IMR-90 (cell line): ENCODE measurements at places on chromosomes 11 and 22.

DNA sequence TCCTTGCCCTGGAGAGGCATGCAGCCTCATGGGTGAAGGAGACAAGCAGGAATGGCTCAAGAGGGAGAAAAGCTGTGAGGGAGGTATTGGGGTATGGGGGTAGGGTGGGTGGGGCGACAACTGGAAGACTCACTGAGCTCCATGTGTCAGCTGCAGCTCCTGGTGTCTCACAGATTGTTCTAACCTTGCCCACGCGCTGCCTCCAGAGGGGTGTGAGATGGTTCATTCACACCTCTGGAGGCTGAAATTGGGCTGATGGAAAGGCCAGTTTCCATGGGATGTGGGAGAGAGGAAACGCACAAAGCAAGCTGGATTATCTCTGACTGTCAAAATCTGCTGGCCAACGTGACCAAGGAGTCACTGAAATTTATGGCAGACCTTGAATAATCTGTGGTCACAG lies 400.4 kb upstream of the NARS2 start:
- no peak for DNase-seq

- no peak for DNase-seq
These were observed 55.8 kb downstream of the CABIN1 start for GRCh38 chr22:24066865-24067264.

- no peak for DNase-seq
These were observed 11.4 kb downstream of the MOGAT2 start for GRCh38 chr11:75728992-75729391.

- no peak for DNase-seq
These were observed 58.4 kb downstream of the JRKL start for GRCh38 chr11:96448225-96448624.

DNA sequence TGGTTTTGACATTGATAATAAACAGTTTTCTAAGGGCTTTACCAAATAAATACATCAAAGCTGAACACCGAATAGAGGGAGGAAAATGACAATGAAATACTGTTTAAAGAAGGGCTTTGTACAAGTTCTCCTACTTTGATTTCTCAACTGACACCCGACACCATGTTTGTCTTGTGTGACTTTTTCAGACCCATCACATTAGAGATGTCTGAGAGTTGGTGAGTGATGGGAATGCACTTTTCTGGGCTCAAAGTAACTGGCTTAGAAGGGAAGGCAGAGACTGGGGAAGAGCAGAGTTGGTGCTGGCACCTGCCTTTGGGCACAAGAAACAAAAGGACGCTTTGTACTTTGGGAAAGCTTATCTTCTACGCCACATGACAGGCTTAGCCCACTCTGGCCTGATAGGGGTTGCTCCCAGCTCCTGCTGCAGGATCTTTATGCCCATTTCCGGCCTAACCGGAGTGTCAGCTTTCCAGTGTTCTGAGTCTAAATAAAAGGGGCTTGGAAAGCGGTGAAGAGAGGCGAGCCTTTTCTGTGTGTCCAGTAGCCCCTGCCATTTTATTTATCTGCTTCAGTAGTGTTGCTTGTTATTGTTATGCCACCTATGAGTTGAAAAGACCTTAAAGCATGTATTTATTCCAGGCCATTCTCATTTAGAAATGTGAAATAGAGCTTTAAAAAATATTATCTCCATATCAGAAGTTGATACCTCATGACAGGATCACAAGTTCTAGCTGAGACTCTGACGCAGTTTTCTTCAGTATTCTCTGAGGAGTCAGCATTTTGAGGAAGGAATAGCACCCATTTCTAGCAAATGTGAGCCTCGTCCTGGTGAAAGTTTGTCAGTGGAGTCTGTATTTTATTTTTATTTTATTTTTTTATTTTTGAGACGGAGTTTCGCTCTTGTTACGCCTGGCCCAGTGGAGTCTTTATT lies 24.2 kb downstream of the KREMEN1 start:
- peak; percentile 30 for DNase-seq

DNA sequence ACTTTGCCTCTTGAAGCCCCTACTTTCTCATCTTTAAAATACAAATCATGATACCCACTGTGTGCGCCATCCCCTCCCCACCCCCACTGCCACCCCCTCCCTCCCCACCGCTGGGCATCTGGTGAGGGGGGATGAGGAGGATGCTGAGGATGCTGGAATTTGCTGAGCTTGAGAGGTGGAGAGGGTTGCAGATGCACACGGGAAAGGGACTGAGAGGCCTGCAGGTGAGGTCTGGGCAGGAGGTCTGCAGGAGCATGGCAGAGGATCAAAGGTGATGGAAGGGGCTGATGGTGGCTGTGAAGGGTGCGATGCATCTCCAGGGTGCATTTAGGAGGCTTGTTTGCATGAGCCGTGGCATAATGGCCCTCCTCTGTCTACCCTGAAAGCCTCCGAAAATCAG lies 7.6 kb upstream of the TBC1D22A start:
- no peak for DNase-seq

DNA sequence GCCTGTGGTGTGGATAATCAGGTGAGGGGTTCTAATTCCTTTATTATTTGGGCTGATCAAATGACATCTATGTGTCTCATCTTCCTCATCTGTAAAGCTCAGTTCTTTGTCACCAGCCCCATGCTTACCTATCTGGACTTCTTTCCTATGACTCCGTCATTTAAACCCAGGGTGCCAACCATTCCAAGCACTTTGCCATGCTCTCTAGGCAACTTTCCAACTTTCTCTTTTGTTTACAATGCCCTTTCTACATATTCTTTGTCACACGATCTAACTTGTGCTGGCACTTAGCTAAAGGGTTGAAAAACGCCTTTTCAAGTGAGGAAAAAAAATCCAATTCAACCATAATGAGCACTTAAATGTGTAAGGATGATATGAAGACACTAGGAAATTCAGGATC lies 27.9 kb downstream of the EXPH5 start:
- DNase-seq = no peak

DNA sequence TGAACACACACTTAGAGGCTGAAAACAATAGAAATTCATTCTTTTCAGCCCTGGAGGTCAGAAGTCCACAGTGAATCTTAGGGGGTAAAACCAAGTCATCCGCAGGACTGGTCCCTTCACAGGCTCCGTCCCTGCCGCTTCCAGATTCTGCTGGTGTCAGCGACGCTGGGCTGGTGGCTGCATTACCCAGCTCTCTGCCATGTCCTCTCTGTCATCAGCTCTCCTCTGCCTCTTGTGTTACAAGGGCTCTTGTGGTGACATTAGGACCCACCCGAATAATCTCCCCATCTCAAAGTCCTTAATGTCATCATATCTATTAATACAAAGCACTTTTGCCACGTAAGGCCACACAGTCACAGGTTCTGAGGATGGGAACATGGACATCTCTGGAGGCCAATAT lies 47.7 kb upstream of the ANO1 start:
- DNase-seq = no peak

DNA sequence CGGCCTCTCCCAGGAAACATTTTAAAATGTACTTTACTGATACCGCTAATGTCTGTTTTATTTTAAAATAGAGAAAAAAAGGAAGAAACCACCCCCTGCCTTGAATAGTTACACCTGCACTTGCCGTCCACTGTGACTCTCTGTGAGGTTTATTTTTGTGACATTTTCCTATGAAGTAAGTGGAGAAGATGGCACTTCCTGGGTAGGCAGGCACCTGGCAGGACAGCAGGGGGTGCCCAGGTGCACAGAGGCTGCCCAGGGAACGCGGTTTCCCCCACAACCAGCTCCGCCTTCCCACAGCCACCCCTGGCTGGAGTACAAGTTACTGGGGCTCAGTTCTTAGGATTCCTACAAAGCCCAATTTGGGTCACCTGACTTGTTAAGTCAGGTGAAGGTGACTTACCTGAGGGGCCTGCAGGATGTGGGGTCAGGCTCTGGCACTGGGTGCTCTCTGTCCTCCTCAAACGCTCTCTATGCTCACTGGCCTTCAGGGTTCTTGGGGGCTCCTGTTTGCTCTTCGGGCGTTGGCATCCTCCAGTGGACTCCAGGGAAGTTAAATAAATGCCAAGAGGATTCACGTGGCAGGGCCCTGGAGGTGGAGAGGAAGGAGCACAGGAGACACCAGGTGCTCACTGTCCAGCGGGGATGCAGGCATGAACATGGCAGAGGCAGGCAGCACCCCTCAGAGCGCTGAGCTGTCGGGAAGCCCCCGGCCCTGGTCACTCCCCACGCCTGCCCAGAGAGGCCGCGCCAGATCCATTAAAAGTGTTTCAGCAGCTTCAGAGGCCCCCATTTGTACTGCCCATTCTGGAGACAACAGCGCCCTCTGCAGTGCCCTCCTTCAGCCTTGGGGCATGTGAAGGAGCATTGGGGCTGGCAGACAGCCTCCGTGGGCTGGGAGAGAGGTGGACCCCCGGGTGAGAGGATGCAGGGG lies 1021.2 kb downstream of the TBC1D22A start:
- no peak for DNase-seq

DNA sequence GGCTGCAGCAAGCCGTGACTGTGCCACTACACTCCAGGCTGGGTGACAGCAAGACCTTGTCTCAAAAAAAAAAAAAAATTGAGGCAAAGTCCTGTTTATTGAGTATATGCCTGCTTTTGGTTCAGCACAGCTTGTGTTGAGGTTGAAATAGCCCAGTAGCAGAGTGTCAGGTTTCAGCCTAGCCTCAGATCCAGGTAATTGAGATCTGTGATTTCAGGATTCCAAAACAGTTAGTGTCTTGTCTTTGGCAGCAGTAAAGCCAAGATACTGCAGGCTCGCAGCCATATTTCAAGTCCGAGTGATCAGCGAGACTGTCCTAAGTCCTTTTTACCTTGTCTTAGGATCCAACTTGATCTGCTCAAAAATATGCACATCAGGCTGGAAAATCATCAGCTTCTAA lies 27.0 kb downstream of the CUL5 start:
- peak; percentile 38 for DNase-seq

- DNase-seq = no peak
These were observed 61.0 kb upstream of the CDON start for GRCh38 chr11:126123686-126124085.

DNA sequence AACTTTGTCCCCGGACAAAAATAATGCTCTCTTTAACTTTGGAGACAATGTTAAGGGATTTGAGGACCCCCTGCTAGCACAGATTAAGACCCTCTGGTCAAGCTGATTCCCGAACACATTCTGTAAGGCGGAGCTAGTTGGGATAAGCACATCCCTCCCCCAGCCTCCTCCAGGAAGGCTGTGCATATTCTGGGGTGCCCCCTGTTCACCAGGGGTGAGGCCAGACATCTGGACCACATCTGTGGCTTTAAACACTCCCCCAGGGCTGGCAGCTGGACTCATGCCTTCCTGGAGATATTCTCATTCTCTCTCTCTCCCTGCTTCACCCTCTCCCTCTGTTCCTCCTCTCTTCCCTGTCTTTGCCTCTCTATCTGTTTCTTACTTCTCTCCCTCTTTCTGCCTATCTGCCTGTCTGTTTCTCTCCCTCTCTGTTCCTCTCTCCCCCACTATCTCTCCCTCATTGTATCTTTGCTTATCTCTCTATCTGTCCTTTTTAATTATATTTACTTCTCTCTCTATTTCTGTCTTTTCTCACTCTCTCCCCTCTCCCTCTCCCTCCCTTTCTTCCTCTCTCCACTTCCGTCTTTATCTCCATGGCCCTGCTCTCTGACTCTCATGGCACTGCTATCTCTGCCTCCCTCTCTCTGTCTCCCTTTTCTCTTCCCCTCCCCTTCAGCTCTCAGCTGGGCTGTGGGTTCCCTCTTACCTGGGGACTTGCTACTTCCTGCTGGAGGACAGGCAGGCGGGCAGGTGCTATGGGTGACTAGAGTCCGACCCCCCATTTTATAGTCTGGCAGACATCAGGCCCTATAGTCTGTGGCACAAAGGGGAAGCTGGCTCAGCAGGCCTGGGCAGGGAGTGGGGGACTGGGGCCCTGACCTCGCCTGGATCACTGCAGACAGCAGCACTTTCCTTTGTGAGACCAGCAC lies at the start of gene CRYBB1:
CRYBB1 (minus strand) TSS at position 757 of the 929 bp plus-strand sequence. CDS start 1,708 bp downstream, outside the sequence.
- DNase-seq = peak; percentile 36

DNA sequence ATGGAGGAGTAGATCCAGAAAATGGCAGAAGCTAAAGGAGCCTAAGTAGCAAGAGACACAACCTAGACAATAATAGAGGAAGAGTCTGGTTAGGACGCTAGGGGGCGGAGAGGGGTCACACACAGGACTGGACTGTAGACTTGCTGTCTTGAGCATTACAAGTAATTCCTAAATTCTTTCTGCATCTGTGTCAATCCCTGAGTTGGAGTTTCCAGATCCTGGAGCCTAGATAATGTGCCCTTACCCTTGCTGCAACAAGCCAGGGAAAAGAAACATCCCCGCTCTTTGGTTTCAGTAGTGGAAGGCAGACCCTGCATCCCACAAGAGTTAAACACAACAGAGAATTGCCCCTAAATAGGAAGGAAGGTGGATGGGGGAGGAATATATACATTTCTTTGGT lies 14.9 kb upstream of the CCDC73 start:
- DNase-seq = peak; percentile 72

DNA sequence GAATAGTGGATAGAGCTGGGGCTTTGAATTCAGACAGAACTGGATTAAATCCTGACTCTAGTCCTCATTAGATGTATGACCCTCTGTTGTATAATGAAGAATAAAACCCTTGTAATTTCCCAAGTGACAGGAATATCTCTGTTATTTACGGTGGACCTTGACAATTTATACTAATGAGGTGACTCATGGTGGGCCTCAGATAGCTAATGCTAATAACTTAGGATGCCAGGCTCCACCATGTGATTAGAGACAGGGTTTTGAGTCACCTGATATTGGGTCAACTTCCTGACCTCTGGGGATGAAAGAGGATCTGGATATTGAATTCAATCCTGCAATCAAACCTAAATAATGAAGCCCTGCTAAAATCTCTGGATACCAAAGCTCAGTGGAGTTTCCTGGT lies 33.6 kb downstream of the OSBP start:
- no peak for DNase-seq

DNA sequence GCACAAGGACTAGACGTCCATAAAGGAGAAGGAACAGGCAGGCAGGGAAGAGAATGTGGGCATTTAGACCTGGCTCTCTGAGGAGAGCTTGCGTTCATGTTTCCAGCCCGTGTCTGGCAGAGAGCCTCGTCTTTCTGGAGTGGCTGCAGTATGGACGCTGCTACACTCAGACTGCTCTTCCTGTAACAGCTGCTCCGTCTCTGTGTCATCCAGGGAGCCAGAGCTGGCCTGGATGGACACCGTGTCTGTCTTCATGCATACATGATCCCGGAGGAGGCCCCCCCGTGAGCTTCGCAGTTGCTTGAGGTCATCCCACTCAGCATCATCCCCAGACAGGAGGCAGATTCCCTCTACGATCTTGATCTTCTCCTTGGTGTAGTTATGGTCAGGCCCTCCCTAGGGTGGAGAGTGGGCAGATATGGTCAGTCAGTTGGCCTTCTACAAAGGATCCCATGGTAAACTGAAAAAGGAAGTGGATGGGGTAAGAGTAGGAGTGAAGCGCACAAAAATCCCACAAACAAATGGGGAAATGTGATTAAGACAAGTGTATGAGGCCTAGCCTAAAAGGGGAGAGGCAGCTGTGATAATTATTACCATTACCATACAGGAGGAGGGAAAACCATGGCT lies 13.0 kb upstream of the CKAP5 start:
- DNase-seq = no peak

GRCh38 chr11:96013461-96014213 lies 89.7 kb upstream of the MTMR2 start:
- DNase-seq = no peak

- DNase-seq = peak; percentile 21
These were observed 382.1 kb downstream of the MN1 start for GRCh38 chr22:27419473-27419872.
